AML-193 (cell line): ENCODE measurements at places on chromosomes 3 and 15.

DNA sequence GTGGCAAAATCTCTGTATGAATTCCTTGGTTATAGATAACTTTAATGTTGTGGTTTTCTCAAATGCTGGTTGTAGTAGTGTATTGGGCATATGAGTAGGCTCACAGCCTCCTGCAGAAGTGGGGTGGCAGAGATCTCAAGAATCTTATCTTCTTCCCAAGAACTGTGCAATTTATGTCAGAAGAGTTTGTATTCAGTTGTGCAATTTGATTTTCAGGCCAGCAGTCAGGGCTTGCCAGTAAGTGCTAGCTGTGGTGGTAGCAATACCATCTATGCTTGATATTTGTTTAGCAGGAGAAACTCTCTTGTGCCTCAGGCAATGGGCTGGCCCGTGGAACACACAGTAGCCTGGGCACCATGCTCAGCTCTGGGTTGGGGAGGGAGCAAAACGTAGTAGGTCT lies 58.4 kb upstream of the GOLIM4 start:
- no peak for DNase-seq

DNA sequence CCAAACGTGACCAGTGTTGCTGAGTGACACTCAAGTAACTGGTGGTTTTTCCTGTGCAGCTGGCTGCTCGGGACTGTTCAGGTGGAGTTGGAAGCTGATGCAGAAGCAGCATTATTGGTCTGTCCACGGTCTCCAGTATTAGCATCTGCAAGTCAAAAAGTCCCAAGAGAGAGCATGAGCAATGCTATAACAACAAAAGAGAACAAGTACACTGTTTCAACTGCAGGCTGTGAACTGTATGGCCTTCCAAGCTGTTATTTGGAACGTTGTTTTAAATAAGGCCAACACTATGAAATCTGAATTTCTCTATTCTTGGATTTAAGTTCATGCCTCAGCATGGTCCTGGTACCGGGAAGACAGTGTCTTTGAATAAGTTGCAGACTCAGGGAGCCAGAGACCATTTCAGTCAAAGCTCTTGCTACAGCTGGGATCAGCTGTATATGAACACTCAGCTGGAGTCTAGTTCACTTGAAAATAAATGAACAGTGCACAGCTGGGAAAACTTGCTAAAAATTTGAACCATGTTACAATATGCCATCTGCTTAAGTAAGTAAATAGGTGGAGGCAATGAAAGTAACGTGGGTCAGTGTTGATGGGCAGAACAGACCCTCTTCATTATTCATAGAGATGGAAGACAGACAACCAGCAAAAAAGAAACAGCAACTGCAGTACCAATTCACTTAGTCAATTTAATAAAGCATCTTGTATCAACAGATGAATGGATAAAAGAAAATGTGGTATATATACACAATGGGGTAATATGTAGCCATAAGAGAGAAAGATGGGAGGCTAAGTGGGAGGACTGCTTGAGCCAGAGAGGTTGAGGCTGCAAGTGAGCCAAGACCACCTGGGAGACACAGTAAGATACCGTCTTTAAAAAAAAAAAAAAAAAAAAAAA lies 45.1 kb downstream of the NR1I2 start:
- DNase-seq = no peak

DNA sequence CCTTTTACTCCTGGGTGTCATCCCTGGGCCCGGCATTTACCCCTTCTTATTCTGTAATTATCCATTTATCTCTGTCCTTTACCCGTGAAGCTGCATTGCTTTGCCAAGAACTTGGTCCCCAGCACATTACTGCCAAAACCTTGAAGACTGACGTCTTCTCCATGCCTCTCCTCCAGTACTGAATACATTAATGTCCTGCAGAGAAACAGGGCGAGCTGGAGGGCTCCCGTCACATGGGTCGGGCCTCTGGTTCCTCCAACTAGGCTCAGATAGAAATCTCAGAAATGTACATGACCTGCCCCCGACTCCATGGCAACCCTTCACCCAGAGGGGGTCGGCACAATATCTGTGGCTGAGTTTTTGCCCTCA lies 445 bp downstream of the EFCAB12 start:
- no peak for DNase-seq

GRCh38 chr15:98840053-98840452 lies 167.5 kb downstream of the PGPEP1L start:
- DNase-seq = no peak

DNA sequence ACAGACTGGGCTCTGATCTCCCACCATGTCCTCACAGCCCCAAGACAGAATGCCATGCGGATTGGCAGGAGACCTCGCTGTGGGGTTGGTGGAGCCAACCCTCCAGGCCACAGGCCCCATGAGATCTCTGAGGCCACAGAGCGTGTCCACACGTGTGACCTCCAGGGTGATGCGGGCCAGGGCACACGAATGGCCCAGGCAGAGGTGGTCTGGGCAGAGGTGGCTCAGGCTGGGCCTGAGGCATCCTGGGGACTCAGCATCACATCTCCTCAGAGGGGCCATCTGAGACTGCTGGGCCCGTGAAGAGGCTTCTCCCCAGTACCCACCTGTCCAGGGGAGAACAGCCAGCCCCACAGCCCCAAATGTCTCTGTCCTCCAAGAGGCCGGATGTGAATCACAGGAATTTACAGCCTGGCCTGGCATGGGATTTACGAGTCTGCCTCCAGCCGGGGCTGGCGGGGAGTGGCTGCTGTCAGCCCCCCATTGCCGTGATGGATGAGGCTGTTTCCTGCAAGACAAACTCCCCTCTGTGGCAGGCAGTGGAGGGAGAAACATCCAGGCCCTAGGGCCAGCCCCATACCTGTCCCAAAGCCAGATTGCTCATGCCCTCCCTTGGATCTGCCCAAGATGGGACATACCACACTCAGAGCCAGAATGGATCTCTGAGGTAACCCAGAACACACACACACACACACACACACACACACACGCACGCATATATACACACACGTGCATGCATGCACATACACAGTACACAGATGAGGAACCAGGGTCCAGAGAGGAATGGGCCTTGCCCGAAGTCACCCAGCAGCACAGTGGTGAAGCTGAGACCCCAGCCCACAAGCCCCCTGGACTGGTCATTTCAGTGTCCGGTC lies 208.3 kb downstream of the TBC1D2B start:
- no peak for DNase-seq

GRCh38 chr15:65926899-65927298 lies 57.6 kb downstream of the RAB11A start:
- DNase-seq = no peak

DNA sequence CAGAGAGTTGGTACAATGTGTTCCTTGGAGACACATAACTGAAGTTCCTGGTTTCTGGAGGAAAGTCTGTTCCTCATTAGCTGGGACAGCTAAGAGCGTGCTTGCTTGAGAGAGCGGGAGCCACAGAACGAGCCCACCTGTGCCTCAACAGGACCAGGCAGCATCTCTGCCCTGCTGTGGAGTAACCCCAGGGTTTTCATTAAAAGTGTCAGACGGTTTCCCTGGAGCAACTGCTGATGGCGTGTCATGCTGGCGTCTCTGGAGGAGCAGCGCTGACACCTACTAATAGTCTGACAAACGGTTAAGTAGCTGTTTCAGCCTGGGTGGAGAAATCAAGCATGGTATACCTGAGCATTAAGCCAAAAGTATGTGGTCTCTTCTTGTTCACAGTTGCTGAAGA lies 150.0 kb downstream of the MCTP2 start:
- no peak for DNase-seq

GRCh38 chr3:43211681-43212080 lies 74.7 kb upstream of the SNRK start:
- DNase-seq = no peak

- DNase-seq = peak; percentile 75
These were observed 657 bp downstream of the PATL2 start for GRCh38 chr15:44710236-44711095.

GRCh38 chr15:70618929-70619328 lies 144.4 kb downstream of the UACA start:
- no peak for DNase-seq

DNA sequence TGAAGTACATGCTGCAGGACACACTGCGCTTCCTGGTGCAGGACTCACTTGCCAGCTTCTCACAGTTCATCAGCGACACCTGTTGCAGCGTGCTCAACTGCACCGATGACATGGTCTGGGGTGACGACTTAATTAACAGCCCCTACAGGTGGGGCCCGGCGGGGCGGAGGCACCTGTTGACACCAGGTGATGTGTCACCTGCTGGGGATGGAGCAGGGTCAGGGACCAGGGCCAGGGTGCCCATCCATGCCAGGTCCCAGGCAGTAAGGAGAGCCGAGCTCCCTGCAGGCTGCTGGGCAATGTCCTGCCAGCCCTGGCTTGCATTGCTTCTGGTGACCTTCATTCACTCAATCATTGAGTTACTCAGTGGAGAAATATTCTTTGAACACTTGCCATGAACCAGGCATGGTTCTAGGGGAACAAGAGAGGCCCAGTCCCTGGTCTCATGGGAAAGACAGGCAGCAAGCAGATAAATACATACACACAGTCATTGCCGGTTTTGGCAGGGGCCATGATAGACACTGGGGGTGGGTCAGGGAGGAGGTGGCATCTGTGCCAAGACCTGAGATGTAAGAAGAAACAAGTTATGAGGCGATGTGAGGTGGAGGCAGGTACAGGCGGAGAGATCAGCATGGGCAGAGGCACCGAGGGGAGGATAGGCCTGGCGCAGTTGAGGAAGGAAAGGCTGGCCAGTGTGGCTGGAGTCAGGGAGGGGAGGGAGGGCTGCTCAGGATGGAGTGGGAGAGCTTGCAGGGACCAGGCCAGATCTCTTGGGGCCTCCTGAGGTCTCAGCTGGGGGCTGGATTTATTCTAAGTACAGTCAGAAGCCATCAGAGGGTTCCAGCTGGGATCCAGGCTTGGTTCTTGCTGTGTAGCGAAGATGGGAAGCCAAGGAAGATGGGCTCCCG lies 30.8 kb downstream of the DNAH1 start:
- no peak for DNase-seq

- no peak for DNase-seq
These were observed 40.5 kb upstream of the SMAD6 start for GRCh38 chr15:66661432-66662096.

- no peak for DNase-seq
These were observed 14.1 kb downstream of the UBP1 start for GRCh38 chr3:33426068-33426467.

- DNase-seq = no peak
These were observed 610.9 kb downstream of the AGBL1 start for GRCh38 chr15:86690566-86690965.

- DNase-seq = no peak
These were observed 65.2 kb downstream of the CERS3 start for GRCh38 chr15:100463515-100463914.

DNA sequence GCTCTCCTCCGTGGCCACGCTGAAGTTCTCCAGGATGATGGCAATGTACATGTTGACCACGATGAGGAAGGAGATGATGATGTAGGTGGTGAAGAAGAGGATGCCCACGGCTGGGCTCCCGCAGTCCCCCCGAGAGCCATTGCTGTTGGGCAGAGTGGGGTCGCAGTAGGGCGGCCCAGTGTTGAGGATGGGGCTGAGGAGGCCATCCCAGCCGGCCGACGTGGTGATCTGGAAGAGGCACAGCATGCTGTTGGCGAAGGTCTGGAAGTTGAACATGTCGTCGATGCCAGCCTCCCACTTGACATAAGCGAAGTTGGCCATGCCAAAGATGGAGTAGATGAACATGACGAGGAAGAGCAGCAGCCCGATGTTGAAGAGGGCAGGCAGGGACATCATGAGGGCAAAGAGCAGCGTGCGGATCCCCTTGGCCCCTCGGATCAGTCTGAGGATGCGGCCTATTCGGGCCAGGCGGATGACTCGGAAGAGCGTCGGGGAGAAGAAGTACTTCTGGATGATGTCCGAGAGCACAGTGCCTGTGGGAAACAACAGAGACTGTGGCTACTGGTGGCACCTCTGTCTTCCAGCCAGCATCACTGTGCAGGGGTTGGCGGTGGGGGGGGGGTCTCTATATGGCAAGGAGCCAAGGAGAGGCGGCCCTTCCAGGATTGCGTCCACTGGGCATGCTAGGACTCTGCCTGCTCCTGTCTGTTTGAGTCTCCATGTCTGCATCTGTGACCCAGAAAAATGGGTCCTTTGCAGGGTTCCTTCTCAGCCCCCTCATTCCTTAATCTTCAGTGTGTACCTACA lies 55.1 kb downstream of the EXOG start:
- DNase-seq = no peak

GRCh38 chr15:31499953-31500765 lies 173.5 kb downstream of the KLF13 start:
- no peak for DNase-seq

GRCh38 chr3:139772539-139773500 lies 95.0 kb upstream of the NMNAT3 start:
- no peak for DNase-seq

DNA sequence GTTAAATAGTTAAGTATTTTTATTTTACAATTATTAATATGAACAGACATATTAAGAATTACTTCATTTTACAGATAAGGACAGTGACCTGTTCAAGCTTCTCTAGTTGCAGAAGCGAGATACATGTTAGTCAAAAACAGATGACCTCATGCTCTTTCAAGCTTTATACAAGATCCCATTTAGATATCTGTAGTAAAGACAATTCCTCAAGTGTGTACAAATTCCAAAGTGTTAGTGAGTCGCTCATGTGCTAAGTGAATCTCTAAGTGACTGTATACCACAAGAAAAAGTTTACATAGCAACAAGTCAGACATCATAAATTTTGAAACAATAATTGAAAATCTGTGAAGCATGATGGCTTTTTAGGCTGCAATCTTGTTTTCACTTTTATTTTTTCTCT lies 293.8 kb downstream of the ROBO1 start:
- DNase-seq = no peak

- DNase-seq = no peak
These were observed 71.4 kb downstream of the MLH1 start for GRCh38 chr3:37064747-37065146.

- peak; percentile 67 for DNase-seq
These were observed 217.6 kb downstream of the ARRDC4 start for GRCh38 chr15:98177966-98178592.

DNA sequence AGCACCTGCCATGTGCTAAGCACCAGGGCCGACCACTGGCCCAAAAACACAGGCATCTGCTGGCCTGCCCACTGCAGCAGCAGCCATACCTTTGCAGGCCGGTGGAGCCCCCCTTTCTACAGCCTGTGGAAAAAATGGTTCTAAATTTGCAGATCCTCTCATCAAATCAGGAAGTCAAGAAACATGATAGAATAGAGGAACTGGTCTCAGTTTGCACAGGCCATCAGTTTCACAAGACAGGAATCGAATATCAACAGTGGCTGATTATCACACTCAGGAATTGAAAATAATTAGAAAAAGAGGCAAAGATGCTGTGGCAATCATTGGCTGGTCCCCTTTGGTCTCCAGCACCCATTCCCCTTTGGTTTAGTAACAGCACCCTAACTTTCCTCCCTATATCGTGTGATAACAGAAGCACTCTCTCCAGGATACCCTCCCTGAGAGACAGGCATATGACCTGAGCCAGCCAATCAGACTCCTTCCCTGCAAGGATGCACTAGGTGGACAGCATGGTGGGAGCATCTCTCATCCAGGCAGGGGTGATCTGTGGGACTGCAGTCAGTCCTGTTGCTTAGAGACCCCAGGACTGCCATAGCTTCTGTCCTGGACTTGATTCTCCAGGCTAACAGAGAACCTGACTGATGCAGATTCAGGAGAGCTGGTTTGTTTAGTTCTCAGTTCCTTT lies 3.5 kb upstream of the PAK6 start:
- peak; percentile 81 for DNase-seq
